ENCODE measurements at places on chromosomes 5 and 9.

GRCh38 chr5:180795771-180796313, 6.8 kb downstream of the MGAT1 start:
- DNase-seq = no peak

DNA sequence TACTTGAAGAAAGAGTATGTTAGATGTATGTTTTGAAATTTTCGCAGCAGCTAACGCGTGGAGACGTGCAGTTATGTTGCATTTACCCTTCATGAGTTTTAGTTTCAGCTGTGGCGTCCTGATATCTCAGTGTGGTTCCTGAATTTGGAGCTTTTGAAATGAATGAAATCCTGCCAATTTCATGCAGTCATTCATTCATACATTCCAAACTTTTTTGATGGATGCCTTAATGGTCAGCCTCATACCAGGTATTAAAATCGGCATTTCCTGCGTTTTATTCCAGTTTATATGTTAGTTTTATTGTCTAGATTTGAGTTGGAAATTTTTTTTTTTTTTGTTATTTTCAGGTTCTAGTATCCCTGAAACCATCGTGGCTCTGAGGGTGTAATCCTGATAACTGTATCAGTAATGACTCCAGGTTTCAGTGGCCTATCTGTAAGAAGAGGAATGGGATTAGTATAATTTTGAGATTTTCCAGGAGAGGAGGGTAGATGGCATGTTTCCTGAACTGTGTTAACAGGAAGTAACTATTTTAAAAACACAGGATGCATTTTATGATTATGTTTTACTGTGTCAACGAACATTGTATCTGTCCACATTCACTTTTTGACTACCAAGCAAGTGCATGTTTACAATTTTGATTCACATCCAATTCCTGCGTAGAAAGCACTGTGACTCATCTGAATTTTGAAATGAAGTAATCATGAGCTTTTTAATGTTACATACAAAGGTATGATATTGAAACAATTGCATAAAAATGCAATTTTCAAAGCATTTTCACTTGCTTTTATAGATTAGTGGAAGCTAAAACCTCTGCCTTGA, 1.0 kb downstream of the FOCAD start:
- no peak for DNase-seq

- DNase-seq = no peak
Observed at GRCh38 chr9:131937451-131937850, 142.2 kb downstream of the MED27 start.

GRCh38 chr9:137757139-137757538, 120.4 kb upstream of the CACNA1B start:
- no peak for DNase-seq

GRCh38 chr9:16870596-16871335, at the start of gene BNC2:
Gene BNC2, minus strand, starts transcription at chr9:16870670. Its CDS starts 22 bp downstream, at chr9:16870648.
- no peak for DNase-seq

- no peak for DNase-seq
Observed at GRCh38 chr5:91011029-91011428, 372.1 kb downstream of the ARRDC3 start.

- no peak for DNase-seq
Observed at GRCh38 chr9:136341042-136341655, 13.8 kb downstream of the GPSM1 start.

Measured in activated CD4-positive, CD25-positive, alpha-beta regulatory T cell treated with anti-CD3 and anti-CD28 coated beads, Interleukin-2, amount 50 U/mL, for 72 hours (primary cell).